SIG-M5 (cell line): ENCODE measurements at places on chromosomes 3 and 15.

DNA sequence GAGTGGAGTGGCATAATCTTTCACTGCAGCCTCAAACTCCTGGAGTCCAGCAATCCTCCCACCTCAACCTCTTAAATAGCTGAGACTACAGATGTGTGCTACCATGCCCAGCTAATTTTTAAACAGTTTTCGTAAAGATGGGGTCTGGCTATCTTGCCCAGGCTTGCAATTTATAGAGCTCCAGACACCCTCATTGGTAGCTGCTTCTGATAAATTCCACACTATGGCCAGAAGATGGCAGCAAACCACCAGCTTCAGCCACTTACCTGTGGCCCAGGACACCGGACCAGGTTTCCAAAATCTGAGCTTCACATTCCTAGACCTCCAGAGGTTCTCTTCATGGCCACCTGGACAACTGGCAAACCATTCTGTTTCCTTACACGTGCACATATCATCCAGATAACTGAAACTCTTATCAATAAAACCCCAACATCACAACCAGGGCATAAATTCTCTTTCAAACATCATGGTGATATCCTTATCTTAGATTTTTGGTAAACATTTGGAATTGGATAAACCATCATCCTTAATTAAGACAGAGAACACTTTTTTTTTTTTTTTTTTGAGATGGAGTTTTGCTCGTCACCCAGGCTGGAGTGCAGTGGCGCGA lies 28.9 kb downstream of the FBXW12 start:
- DNase-seq = no peak

- no peak for DNase-seq
Observed at GRCh38 chr3:178295292-178295912, 240.8 kb upstream of the KCNMB2 start.

- DNase-seq = no peak
Observed at GRCh38 chr3:153702106-153702505, 419.1 kb upstream of the ARHGEF26 start.

- no peak for DNase-seq
Observed at GRCh38 chr15:67165254-67166253, 88.9 kb downstream of the AAGAB start.

GRCh38 chr15:80208758-80209734 lies 43.0 kb downstream of the CTXND1 start:
- no peak for DNase-seq

- DNase-seq = no peak
Observed at GRCh38 chr3:194139814-194140391, 4.0 kb downstream of the HES1 start.

- no peak for DNase-seq
Observed at GRCh38 chr15:40938536-40938870, 9.4 kb downstream of the DLL4 start.

DNA sequence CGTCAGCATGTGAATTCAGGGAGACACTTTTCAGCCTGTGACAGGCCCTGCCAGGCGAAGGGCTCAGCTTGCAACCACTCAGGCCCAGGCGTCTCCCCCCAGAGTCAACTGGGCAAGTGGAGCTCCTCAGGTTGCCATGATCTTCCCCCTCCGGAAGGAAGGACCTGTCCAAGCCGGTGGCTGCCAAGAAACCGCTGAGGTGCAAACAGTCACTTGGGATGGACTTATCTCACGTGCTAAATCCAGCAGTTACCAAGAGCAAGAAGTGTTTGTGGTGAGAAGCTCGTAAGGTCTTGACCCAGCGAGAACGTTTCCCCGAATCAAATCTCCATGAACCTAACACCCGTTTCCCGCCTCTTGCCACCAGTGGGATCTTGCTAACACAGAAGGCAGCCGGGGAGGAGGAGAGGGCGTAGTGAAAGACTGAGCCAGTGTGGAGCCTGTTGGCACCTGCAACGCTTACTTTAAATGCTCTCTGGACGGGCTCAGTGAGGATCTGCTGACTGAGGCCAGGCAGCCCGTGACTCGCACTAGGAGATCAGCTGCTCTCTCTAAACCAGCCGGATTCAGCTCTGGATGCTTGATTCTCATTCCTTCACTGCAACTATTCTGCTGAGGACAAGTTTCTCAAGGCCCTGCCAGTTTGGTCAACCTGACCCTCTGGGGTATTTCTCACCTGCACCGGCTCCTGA lies 39.0 kb downstream of the IQSEC1 start:
- DNase-seq = no peak

- no peak for DNase-seq
Observed at GRCh38 chr3:107574650-107575049, 51.9 kb downstream of the BBX start.

- DNase-seq = no peak
Observed at GRCh38 chr15:27796405-27797320, 302.5 kb downstream of the OCA2 start.

GRCh38 chr3:184691397-184692231 lies 20.2 kb downstream of the MAGEF1 start:
- no peak for DNase-seq

DNA sequence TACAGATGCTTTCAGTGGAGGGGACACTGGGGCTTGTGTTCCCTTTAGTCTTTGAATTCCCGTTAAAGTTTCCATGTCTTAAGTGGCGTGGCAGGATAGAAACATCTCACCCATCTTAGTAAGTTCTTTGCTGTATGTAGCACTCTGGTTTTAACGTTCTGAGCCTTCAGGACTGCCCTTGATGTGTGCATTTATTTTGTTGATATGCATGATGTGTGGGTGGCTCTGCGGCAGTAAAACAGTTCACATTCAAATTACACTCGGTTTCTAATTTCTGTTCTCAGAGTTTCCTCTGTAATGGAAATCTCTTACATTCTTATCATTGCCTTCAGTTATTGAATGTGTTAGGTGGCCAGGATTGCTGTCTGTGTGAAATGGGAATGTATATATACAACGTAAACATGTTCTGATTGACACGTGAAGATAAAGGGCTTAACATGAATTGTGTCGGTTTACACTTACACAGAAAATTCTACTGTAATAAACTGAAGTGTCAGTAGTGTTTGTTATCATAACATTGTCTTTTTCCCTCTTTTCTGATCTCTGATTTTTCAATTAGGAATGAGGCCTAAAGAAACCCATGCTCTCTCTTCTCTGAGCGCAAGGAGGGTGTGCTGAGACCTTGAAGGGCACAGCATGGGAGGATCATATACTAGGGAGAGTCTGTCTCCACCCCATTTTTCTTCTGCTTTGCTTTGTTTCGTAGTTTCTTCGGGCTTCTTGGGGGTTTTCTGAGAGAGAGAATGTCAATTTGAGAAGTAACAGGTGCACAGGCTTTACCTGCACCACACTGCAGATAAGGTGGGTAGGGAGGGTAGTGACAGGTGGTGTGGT lies 51.5 kb downstream of the IGF1R start:
- no peak for DNase-seq

GRCh38 chr3:40800343-40800742 lies 275.6 kb downstream of the ZNF621 start:
- no peak for DNase-seq

DNA sequence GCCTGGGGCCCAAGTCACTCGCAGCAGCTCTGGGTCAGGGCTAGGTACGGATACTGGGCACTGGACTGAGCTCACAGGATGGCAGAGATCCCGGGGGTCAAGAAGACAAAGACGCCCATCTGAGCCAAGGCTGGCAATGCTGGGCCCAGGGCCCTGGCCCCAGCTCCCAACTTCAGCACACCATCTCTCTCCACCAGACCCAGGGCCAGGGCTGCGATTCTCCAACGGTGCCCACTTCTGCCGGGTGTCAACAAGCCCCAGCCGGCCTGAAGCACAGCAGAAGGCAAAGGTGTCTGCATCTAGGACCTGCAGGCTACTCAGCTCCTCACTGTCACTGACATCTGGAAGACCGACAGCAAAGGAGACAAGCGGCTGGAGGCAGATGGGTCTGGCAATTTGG lies 8.6 kb downstream of the WDR73 start:
- DNase-seq = no peak

DNA sequence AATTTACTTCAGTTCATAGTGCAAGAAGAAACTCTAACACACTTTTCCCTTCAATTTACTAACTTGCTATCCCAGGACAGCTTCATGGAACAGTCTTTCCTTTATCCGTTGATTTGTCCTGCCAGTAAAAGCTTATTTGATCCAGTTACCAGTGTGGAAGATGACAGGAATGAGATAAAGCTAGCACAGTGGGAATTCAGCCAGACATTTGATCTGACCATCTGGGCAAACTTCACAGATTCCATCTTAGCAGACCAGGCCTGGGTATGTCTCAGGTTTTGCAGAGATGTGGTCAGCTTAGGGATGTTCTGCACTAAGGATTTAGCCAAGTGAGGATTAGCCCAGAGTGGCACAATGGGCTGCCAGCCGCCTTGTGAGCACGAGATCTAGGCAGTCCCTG lies 19.7 kb downstream of the CEMIP start:
- DNase-seq = no peak

DNA sequence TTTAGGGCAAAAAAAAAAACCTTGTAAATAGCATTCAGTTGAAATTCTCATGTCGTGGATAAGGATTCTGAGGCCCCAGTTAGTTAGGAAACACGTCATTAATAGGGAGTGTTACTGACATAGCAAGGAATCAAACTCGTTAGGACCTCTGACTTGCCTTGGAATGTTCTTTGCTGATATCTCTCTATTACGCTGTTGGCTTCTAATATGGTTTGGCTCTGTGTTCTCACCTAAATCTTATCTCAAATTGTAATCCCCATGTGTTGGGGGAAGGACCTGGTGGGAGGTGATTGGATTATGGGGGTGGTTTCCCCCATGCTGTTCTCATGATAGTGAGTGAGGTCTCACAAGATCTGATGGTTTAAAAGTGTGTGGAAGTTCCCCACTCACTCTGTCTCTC lies 40.3 kb downstream of the CHL1 start:
- no peak for DNase-seq

- DNase-seq = no peak
Observed at GRCh38 chr3:61132062-61132461, 119.2 kb downstream of the FHIT start.

GRCh38 chr3:158447408-158447807 lies 123.6 kb upstream of the MLF1 start:
- no peak for DNase-seq

DNA sequence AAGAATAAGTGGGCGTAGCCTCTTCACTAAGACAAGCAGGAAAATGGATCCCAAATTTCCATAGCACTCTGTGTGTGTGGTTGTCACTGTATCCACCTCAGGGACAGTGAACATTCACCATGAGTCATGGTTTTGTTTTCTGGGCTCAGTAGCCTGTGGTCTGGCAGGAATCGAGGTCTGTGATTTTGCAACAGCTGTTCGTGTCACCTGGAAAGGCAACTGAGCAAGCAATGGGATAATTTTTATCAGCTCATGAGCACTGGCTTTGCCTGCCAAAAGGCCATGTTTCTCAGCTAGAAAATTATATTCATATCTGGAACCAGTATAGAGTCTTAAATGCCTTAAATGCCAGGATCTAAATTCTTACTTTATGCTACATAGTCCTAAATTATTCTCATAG lies 60.9 kb downstream of the STRIT1 start:
- no peak for DNase-seq

DNA sequence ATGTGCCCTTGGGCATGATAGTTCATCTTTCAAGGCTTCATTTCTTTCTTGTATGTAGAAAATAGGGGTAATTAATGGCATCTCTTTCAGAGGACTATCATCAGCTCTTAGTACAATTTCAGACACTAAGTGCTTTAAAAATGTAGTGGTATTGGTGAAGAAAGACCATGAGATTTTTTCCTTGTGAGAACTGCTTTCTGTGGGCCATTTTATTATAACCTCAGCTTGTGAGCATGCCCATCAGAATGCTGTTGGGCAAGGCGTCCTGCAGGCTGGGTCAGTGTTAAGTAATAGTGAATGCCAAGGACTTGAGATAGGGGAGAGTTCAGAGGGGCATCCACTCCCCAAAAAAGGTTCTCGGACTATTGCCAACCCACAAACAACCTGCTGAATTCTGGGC lies 187.9 kb downstream of the GHSR start:
- DNase-seq = no peak

GRCh38 chr3:143755978-143756377 lies 92.3 kb downstream of the SLC9A9 start:
- no peak for DNase-seq

DNA sequence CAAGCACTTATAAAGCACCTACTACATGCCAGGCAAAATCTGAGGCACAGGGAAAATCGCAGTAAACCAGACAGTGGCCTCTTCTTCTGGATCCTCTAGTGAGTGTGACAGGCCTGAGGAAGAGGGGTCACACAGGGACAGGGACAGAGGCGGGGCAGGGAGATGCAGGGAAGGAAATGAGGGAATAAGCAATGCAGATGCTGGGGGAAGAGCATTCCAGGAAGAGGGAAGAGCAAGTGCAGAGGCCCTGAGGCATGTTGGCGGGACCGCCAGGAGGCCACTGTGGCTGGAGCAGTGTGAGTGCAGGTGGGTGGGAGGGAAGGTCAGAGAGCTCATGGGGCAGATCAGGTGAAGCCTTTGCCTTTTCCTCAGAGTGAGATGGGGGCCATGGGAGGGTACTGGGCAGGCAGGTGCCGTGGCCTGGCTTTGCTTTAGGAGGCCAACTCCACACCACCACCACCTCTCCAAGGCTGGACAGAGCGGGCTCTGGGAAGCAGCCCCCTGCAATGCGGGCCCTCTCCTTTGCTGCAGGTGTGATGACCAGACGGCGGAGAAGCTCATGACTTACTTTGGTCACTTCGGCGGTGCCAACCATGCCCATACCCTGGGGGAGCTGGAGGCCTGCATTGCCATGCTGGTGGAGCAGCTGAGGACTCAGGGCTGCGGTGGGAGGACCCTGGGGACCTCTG lies 26.8 kb upstream of the GP9 start:
- DNase-seq = no peak

- no peak for DNase-seq
Observed at GRCh38 chr15:52653431-52653964, 25.7 kb downstream of the ATOSA start.

- DNase-seq = no peak
Observed at GRCh38 chr3:194062830-194063229, 73.1 kb upstream of the HES1 start.

- no peak for DNase-seq
Observed at GRCh38 chr15:34642247-34642646, 58.8 kb upstream of the GOLGA8B start.

GRCh38 chr15:75921732-75922703 lies 18.3 kb downstream of the FBXO22 start:
- DNase-seq = no peak

DNA sequence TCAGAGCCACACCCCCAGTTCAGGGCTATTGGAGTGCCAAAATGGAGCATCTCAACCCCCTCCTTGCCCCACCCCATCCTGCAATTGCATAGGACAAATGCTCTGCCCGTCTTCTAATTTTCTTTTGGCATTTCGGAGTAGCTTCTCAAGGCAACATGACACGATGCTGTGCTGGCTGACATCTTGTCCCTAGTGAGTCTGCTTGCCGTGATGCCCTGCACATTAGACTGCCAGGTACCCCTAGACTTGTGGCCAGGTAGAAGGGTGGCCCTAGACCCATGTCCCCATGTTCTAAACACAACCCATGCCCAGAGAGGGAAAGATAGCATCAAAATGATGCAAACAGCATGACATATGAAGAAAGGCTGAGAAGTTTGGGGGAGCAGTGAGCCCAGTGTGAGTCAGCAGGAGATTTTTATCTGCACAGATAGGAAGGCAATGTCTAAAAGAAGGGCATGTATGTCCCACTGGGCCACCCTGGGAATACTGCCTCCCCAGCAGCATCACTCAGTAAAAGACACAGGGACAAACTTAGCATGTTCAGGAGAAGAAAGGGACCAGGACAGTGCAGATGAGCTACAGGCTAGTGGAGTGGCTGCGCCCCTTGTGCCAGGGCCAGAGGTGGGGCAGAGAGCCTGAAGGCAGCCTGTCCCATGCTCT lies 36.8 kb downstream of the CA12 start:
- no peak for DNase-seq

GRCh38 chr15:71057143-71057542 lies 58.1 kb upstream of the THSD4 start:
- DNase-seq = no peak

- no peak for DNase-seq
Observed at GRCh38 chr3:58637509-58637908, 29.1 kb downstream of the FAM3D start.
